OCI-LY7 (cell line): ENCODE measurements at places on chromosomes 12 and 14. TPM values are rescaled to one million over a fixed set of nuclear protein-coding genes. Genes with fewer than 3 reads are reported as not detected.

DNA sequence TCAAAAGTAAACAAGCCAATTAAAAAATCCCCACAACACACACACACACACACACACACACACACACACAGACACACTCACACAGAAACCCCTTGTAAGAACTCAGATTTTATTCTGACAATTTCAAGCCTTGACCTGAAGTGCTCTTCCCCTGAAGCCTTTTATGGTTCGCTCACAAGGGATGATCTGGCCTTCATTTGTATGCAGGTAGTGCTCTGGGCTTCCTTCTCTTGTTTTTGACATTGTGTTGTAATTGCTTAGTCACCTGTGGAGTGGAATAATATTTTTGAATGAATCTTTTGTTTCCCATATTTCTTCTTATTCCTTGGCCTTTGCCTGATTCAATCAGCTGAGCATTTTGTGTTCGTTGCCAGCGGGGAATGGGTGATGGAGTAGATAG, 83.3 kb upstream of the CSRP2 start:
- no peak for DNase-seq

DNA sequence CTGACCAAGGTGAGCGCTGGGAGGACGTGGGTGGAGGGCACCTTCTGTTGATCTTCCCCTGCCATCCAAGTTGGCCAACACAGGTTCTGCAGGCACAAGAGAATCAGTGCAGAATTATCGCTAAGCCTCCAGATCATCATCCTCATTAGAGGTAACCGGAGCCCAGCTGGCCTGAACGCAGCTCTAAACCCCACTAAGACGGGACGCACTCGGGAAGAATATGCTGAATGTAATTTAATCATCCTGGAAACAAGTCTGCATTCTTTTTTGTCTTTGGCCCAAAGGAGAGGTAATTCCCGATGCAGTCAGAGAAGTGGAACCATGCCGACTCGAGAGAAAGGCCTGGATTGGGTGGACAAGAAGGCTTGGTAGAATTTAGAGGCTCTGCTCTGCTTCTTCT, 111.0 kb upstream of the GSC start:
- DNase-seq: no peak

Gene ITGA7
- total RNA-seq: 3.3 and 4.0 TPM in 2 replicates

- no peak for DNase-seq
Measured at GRCh38 chr12:23169012-23169695, 544.2 kb downstream of the ETNK1 start.

DNA sequence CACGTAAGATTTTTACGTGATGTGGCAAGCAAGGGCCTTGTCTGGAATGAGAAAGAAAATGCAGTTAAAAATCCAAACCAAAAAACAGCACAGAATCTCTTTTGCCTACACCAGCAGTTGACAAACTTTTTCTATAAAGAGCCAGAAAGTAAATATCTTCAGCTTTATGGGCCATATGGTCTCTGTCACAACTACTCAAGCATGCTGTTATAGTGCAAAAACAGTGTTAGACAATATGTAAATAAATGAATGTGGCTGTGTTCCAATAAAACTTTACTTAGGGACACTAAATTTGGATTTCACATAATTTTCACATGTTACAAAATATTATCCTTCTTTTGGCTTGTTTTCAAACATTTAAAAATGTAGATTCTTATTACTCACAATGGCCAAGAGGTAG, 6.2 kb upstream of the ELK3 start:
- DNase-seq: no peak

Gene ART4
- total RNA-seq: not detected in 2 replicates

GRCh38 chr14:88023658-88024187, 18.8 kb downstream of the GPR65 start:
- no peak for DNase-seq

DNA sequence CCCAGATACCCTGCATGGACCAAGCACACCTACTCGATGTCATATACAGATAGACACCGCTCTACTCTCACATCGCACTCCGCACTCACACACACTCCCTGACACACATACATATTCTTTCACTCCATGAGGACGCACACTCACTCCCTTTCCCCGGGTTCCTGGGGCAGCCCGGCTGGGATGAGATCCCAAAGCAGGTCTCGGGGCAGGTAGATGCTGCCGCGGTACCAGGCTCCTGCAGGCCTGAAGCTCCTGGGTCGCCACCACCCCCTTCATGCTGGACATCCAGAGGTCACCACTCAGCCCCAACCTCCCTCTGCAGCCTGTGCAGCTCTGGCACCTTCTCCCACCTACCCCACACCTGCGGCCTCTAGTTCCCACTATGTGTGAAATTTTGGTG, 2.3 kb downstream of the C1QL4 start:
- DNase-seq: no peak

DNA sequence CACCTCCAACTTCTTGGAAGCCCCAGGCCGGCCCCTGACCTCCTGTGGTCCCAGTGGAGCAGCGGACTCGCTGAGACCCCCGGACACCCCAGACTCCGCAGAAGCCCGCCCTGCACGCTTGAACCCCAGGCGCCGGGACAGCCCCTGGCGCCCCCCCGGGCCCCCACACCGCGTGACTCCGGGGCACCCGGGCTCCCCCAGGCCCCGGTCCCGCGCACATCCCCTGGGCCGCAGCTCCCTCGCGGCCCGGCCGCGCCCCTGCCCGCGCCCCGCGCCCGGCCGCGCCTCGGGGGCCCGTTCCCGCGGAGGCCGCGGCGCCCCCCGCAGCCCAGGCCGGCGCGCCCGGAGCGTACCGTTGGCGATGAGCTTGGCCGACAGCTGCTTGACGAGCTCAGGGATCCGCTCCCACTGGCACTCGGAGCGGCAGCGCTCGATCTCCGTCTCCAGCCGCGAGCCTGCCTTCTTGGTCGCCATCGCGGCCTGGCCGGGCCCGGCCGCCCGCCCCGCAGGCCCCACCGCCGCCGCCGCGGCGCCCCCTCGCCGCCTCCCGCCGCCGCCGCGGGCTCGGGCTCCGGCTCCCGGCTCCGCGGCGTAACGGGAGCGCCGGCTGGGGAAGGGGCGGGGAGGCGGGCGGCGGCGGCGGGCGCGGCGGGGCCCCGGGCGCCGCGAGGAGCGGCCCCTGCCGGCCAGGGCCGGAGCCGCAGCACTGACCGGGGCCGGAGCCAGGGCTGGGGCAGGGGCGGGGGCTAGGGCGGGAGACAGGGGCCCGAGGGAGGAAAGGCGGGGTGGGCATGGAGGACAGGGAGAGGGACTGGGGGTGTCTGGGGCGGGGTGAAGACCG, at the start of gene TTC7B:
Gene TTC7B (minus strand): TSS at position 609 of the 841 bp plus-strand sequence. CDS start 135 bp downstream, at position 474.
- DNase-seq: peak; percentile 20

Gene CACNA2D4
- total RNA-seq: 0.41 TPM in 1 of 2 replicates, not detected in the other

GRCh38 chr14:51616724-51617409, 34.8 kb upstream of the FRMD6 start:
- DNase-seq: no peak

- DNase-seq: no peak
Measured at GRCh38 chr14:80003138-80003537, 208.2 kb downstream of the DIO2 start.

Gene HVCN1
- 4.5 and 4.9 TPM in 2 replicates for total RNA-seq
